ENCODE measurements at places on chromosomes 12 and 14. TPM values are rescaled to one million over a fixed set of nuclear protein-coding genes. Genes with fewer than 3 reads are reported as not detected.

TMTC2 gene
- 8.7 TPM for total RNA-seq

TPH2 gene
- total RNA-seq: 0.13 TPM

EML1 gene
- total RNA-seq: 92.3 TPM

TRHDE gene
- 0.84 TPM for total RNA-seq

DNA sequence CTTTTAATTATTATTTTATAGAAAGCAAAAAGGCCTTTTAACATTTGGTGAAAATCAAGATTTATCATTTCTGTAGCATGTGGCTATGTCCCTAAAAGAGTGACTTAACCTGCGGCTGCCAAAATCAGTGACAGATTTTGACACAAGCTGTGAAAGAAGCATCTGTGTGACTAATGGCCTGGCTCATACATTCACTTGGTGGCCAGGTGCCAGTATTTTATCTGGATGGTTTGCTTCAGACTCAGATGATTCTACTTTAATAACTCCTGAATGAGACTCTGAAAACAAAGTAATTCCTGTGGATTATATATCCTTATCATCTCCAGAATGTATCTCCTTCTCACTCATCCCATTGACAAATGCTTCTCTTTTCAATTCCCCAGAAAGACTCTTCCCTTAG is 103.0 kb downstream of the FSCB start:
- no peak for DNase-seq
- H3K27ac ChIP-seq: no peak overlapping the region
- no peaks in the 10 kb centered on the region for H3K27me3 ChIP-seq
- H3K4me3 ChIP-seq: no peak overlapping the region

DNA sequence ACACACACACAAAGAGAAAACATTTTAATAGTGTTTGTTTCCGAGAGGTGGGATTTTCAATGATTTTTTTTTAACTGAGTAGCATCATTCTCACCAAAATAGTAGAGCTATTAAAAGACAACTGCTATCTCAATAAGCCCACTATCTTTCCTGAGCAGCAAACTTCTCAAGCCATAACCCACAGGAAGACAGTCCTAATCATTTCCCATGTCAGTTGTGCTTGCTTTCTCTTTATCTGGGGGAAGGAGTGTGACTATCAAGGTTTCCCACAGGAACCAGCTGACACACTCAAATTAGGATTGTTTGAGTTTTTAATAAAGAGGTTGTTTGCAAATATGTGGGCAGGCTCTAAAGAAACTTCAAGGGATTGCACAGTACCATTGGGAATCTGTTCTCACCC is 4.9 kb upstream of the MAX start:
- H3K36me3 ChIP-seq: no peaks in the 10 kb centered on the region
- no peak overlapping the region for H3K27ac ChIP-seq
- H3K4me3 ChIP-seq: no peak overlapping the region
- peaks cover 8% of the 10 kb centered on the region for H3K4me1 ChIP-seq

GRCh38 chr14:95157048-95157326 is 342 bp downstream of the DICER1 start:
- H3K27ac ChIP-seq: peak overlapping the region; percentile 97
- no peak for DNase-seq
- H3K4me1 ChIP-seq: peaks cover 50% of the 10 kb centered on the region
- H3K4me3 ChIP-seq: peak overlapping the region; percentile 77

- no peaks in the 10 kb centered on the region for H3K27me3 ChIP-seq
- no peaks in the 10 kb centered on the region for H3K36me3 ChIP-seq
- peaks cover 37% of the 10 kb centered on the region for H3K4me1 ChIP-seq
Observed at GRCh38 chr12:55850893-55851292, 8.2 kb upstream of the MMP19 start.

GRCh38 chr12:115873451-115874082 is 403.9 kb downstream of the MED13L start:
- H3K27me3 ChIP-seq: no peaks in the 10 kb centered on the region
- DNase-seq: no peak
- no peak overlapping the region for H3K27ac ChIP-seq
- no peaks in the 10 kb centered on the region for H3K36me3 ChIP-seq

- no peak overlapping the region for H3K27ac ChIP-seq
- no peaks in the 10 kb centered on the region for H3K27me3 ChIP-seq
- no peak for DNase-seq
- H3K36me3 ChIP-seq: peaks cover 45% of the 10 kb centered on the region
Observed at GRCh38 chr14:105257464-105257863, 9.1 kb downstream of the BTBD6 start.

DNA sequence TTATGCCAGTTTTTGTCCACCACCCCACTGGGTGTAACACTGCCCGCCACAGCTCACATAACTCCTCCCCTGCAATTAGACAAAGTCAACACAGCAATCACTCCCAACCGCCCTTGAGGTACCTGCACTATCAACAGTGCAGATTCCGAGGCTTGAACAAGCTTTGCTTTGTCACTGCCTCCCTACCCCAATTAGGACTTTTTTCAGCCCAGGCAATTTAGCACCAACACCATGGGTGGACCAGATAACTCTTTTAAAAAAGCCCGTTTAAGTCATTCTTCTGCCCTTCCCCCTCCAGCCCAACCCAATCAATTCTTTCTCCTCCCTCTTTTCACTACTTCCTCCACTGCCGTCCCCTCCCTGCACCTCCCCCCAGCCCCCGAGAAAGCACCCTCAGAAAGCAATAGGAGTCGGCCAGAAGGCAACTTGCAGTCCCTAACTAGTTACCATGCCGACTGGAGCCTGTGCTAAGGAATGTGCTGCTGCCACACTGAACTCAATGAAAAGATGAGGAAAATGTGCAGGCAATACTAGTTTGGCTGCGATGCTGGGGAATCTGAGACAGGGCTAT is 45.7 kb upstream of the OTX2 start:
- no peak overlapping the region for H3K4me3 ChIP-seq
- DNase-seq: no peak
- no peaks in the 10 kb centered on the region for H3K4me1 ChIP-seq
- H3K27ac ChIP-seq: no peak overlapping the region
- no peaks in the 10 kb centered on the region for H3K36me3 ChIP-seq

GRCh38 chr14:86997271-86997670 is 995.7 kb downstream of the GALC start:
- DNase-seq: no peak
- no peaks in the 10 kb centered on the region for H3K36me3 ChIP-seq
- no peak overlapping the region for H3K4me3 ChIP-seq
- H3K4me1 ChIP-seq: no peaks in the 10 kb centered on the region
- no peak overlapping the region for H3K27ac ChIP-seq

GRCh38 chr14:49972823-49973222 is 79.9 kb downstream of the ARF6 start:
- peak overlapping the region; percentile 60 for H3K27ac ChIP-seq
- H3K4me3 ChIP-seq: peak overlapping the region; percentile 33
- H3K36me3 ChIP-seq: no peaks in the 10 kb centered on the region
- H3K4me1 ChIP-seq: peaks cover 45% of the 10 kb centered on the region

DNA sequence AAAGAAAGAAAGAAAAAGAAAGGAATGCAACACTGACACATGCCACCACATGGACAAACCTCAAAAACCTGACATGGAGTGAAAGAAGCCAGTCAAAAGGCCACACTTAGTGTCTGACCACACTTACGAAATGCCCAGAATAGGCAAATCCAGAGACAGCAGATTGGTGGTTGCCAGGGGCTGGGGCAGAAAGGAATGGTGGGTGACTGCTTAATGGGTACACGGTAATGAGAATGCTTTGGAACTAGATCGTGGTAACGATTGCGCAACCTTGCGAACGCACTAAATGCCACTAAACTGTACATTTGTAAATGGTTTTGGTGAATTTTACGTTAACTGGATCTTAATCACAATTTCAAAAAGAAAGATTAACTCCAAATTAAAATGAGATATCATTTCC is 39.5 kb downstream of the SCARB1 start:
- no peaks in the 10 kb centered on the region for H3K36me3 ChIP-seq
- peaks cover 8% of the 10 kb centered on the region for H3K4me1 ChIP-seq
- no peak for DNase-seq

DNA sequence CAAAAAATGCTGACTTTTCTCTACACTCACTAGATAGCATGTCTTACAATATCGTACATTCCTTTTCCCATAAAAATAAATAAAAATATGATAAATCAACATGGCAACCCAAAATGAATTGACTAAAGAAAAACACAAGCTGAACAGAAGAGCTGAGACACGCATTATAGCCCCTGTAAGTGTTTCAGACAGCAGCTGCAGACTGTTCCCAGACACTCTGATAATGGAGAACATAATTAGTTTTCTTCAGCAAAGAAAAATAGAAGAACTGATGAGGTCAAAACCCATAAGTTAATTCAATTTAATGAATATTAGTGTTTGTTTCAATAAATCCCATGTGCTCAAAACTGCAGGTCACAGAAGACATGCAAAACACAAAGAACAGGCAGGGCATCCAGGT is 23.8 kb downstream of the ST8SIA1 start:
- DNase-seq: no peak
- no peak overlapping the region for H3K4me3 ChIP-seq
- no peaks in the 10 kb centered on the region for H3K27me3 ChIP-seq
- H3K36me3 ChIP-seq: no peaks in the 10 kb centered on the region
- H3K27ac ChIP-seq: no peak overlapping the region
- H3K4me1 ChIP-seq: no peaks in the 10 kb centered on the region

GRCh38 chr12:128693771-128694170 is 130.0 kb downstream of the SLC15A4 start:
- H3K27ac ChIP-seq: no peak overlapping the region
- no peaks in the 10 kb centered on the region for H3K36me3 ChIP-seq
- no peaks in the 10 kb centered on the region for H3K27me3 ChIP-seq

GRCh38 chr14:72024504-72024903 is 92.3 kb downstream of the RGS6 start:
- H3K36me3 ChIP-seq: no peaks in the 10 kb centered on the region
- H3K4me3 ChIP-seq: no peak overlapping the region
- no peaks in the 10 kb centered on the region for H3K27me3 ChIP-seq
- no peak overlapping the region for H3K27ac ChIP-seq
- DNase-seq: no peak

GRCh38 chr14:86022031-86022629 is 492.2 kb downstream of the FLRT2 start:
- H3K4me3 ChIP-seq: no peak overlapping the region
- DNase-seq: no peak
- no peaks in the 10 kb centered on the region for H3K27me3 ChIP-seq
- H3K36me3 ChIP-seq: no peaks in the 10 kb centered on the region
- no peaks in the 10 kb centered on the region for H3K4me1 ChIP-seq

GRCh38 chr14:102141797-102142196 is 2.1 kb downstream of the WDR20 start:
- peaks cover 26% of the 10 kb centered on the region for H3K4me1 ChIP-seq
- peaks cover 6% of the 10 kb centered on the region for H3K36me3 ChIP-seq
- H3K27me3 ChIP-seq: no peaks in the 10 kb centered on the region
- no peak overlapping the region for H3K27ac ChIP-seq
- H3K4me3 ChIP-seq: no peak overlapping the region

DNA sequence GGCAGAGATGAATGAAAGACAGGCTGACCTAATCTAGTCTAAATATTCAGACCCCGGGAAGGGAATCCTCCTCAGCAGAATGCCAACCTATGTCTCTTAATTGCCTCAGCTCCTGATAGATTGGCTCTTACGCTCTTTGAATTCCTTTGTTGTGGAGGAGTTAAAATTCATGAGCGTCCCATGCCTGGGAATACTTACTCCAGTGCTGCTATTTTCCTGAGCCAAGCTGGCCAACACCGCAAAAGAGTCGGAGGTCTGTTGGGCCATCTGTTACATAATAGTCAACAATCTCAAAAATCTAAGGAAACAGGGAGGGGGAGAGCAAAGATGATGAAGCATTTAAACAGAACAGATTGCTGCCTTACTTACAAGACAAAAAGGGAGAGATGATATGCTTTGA is 182.8 kb downstream of the ASCL1 start:
- no peaks in the 10 kb centered on the region for H3K36me3 ChIP-seq
- no peaks in the 10 kb centered on the region for H3K27me3 ChIP-seq
- no peak for DNase-seq
- no peak overlapping the region for H3K4me3 ChIP-seq
- no peak overlapping the region for H3K27ac ChIP-seq

GRCh38 chr12:70571705-70572268 is 65.4 kb downstream of the PTPRB start:
- no peak overlapping the region for H3K4me3 ChIP-seq
- H3K27me3 ChIP-seq: no peaks in the 10 kb centered on the region
- H3K27ac ChIP-seq: peak overlapping the region; percentile 29
- DNase-seq: no peak

DNA sequence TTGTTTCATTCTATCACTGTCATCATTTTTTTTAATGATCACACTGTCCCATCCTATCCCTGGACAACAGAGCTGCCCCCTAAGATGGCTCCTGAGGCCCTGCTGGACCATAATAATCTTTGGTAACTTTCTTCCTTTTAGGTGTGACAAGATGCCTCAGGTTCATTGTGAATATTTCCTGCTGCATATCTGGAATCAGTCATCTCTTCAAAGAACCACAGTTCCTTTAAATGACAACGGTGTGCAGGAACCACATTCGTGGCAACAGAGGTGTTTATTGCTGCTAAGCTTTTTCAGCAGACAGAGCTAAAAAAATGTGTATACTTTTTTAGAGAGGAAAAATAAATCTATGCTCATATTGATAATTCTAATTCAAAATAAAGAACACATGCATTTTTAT is 312.9 kb downstream of the MED13L start:
- H3K4me3 ChIP-seq: no peak overlapping the region
- no peaks in the 10 kb centered on the region for H3K4me1 ChIP-seq
- no peaks in the 10 kb centered on the region for H3K27me3 ChIP-seq
- no peak overlapping the region for H3K27ac ChIP-seq
- DNase-seq: no peak
- H3K36me3 ChIP-seq: peaks cover 100% of the 10 kb centered on the region

DNA sequence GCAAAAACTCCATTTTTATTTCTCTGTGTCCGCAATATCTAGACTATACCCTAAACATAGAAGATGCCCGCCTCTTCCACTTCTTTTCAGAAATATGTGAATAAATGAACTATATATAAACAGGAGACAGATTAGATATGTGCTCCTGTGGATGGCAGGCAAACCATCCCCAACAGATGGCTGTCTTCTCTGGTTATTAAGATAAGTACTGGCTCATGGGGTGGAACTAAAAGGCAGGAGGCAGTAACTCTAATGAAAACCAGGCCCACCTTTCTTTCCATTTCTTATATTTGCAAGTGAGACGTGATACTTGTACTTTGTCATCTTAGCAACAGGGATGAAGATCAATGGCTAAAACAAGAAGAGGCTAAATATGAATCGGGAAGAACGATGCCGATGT is 20.2 kb downstream of the E2F7 start:
- no peak for DNase-seq
- no peak overlapping the region for H3K4me3 ChIP-seq
- H3K27ac ChIP-seq: no peak overlapping the region
- H3K36me3 ChIP-seq: no peaks in the 10 kb centered on the region
- H3K27me3 ChIP-seq: no peaks in the 10 kb centered on the region

DNA sequence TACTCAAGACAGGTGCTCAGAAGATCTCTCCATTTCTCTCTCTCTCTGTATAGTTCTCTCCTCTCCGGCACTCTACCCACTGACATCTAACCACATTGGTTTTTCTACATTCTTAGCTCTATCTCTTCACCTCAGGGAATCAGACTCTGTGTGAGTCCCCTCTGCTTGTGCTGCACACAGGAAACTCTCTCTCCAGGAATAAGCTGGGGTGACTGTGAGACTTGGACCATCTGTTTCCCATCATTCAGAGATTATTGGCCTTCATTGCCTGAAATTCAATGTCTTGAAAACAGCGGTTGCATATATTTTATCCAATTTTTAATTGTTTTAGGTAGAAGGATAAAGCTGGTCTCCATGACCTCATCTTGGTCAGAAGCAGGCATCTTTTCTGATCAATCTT is 105.0 kb downstream of the SLC35F4 start:
- H3K27ac ChIP-seq: no peak overlapping the region
- DNase-seq: no peak
- H3K36me3 ChIP-seq: no peaks in the 10 kb centered on the region
- no peak overlapping the region for H3K4me3 ChIP-seq
- H3K4me1 ChIP-seq: no peaks in the 10 kb centered on the region
- no peaks in the 10 kb centered on the region for H3K27me3 ChIP-seq

Data from esophagus muscularis mucosa (tissue), 4 donors.